Muscle of back (tissue), 13 donors: ENCODE measurements at places on chromosomes 1 and 21.

- DNase-seq, result no peak
Observed at GRCh38 chr1:38502758-38503157, 356.8 kb downstream of the RRAGC start.

GRCh38 chr1:67052741-67053534, 1.0 kb downstream of the SLC35D1 start:
- DNase-seq, result peak; percentile 84

DNA sequence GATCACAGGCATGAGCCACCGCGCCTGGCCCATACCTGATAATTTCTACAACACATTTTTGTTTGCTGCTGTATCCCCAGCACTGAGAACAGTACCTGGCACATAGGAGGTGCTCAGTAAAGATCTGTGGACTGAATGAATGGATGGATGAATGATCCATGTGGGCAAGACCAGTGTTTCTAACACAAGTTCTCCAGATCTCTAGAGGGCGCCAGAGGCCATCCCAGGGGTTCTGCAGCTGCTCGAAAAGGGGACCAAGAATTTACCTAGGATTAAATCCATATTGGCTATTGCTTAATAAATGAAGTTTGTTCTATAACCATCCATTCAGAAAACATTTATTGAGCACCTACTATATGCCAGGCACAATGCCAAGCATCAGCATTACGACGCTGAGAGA, 167.7 kb downstream of the ACTL8 start:
- no peak for DNase-seq

- DNase-seq, result no peak
Observed at GRCh38 chr1:39082811-39083576, 56.8 kb downstream of the NDUFS5 start.

- no peak for DNase-seq
Observed at GRCh38 chr21:37765221-37765900, 150.9 kb downstream of the KCNJ6 start.
